Activated CD4-positive, alpha-beta T cell treated with anti-CD3 and anti-CD28 coated beads, Interleukin-10, Interleukin-2, amounts not matched to agents 100 ng/mL and 50 ng/mL, durations not matched to agents 16 hours and 8 hours (primary cell): ENCODE measurements at places on chromosomes 16 and 17.
A peak's percentile ranks its signal among the peaks of the same experiment; 100 is the strongest.

DNA sequence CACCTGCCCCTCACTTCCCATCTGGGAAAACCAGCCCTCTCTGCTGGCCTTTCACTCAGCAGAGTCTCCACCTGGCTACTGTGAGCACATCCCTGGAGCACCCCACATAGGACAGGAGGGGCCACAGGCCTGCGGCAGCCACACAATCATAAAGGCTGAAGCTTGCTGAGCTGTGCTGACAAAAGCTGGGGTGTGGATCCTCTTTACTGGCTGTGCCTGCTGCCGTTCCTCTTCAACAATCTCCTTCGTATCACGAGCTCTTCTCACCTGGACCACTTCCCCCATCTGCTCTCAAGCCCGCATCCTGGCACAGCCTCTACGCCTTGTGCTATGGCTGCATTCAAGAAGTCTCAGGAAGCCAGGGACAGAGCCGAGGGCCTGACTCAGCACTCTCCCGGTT lies 86.1 kb downstream of the ZNF778 start:
- DNase-seq, result no peak

DNA sequence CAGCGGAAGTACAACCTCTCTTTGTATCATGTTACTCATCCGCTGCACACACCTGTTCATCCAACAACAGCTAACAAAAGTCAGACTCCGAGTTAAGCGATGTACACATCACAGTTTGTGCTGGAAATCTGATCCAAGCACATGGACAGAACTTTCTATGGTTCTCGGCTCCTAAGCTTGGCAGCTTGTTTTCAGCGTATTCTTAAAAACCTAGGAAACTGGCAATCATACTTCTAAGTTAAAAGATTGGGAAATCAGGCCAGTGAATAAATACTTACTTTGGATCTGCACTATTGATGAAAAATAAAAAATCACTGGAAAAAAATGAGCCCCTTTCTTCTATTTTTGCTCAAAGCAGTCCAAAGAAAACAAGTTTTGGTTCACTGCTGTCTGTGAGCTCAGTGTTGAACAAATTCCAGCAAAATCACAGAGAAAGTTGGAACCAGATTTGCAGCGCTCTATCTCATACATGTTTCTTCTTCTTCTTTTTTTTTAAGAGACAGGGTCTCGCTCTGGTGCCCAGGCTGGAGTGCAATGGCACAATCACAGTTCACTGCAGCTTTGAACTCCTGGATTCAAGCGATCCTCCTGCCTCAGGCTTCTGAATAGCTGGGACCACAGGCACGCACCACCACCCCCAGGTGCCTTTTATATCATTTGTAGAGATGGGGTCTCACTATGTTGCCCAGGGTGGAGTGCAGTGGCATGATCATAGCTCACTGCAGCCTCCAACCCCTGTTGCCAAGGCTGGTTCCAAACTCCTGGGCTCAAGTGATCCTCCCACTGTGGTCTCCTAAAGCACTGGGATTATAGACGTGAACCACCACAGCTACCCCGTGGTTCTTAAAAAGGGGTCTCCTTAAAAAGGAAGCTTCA lies 71.6 kb upstream of the CREBBP start:
- DNase-seq, result no peak

DNA sequence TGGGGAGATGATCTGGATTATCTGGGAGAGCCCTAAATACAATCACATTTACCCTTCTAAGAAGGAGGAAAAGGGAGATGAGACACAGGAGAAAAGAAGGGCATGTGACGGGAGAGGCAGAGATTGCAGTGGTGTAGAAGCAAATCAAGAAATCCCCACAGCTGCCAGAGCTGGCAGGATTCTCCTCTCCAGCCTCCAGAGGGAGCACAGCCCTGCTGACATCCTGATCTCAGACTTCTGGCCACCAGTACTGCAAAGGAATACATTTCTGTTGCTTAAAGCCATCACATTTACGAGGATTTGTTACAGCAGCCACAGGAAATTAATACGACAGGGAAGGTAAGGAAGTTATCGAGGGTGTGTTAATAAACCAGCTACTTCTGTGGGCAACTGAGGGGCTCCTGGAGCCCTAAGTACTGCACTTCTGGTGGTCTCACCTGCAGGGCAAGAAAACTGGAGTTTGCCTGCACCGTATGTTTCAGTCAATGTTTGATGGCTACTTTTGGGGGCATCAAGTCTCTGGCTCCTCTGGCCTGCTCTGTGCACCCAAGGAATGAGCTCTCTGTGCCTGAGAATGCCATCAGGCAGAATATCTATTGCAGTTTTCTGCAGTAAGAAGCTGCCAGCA lies 22.9 kb upstream of the CDH13 start:
- no peak for DNase-seq

- DNase-seq, result no peak
Measured at GRCh38 chr17:74645010-74645409, 21.5 kb upstream of the CD300E start.

DNA sequence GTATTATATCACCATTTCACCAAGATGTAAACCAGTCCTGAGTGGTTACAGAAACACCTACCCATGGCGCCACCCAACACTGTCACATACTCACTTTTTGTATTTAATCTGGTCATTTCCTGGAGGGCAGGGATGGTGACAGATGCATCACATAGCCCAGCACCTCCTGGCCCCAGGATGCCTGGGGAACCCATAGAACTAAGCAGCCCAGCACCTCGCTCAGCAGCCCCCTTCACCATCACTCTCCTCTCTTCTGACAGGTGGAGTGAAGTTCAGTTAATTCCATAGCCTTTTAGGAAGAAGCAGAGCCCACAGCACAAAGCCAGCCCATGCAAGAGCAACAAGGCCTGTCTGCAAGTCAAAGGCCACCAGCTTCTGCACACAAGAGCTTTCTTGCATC lies 27.5 kb downstream of the MYLK3 start:
- DNase-seq, result no peak

- DNase-seq, result no peak
Measured at GRCh38 chr17:1183171-1183873, 3.5 kb upstream of the ABR start.

GRCh38 chr16:65644821-65645220 lies 523.0 kb upstream of the CDH11 start:
- DNase-seq, result no peak

DNA sequence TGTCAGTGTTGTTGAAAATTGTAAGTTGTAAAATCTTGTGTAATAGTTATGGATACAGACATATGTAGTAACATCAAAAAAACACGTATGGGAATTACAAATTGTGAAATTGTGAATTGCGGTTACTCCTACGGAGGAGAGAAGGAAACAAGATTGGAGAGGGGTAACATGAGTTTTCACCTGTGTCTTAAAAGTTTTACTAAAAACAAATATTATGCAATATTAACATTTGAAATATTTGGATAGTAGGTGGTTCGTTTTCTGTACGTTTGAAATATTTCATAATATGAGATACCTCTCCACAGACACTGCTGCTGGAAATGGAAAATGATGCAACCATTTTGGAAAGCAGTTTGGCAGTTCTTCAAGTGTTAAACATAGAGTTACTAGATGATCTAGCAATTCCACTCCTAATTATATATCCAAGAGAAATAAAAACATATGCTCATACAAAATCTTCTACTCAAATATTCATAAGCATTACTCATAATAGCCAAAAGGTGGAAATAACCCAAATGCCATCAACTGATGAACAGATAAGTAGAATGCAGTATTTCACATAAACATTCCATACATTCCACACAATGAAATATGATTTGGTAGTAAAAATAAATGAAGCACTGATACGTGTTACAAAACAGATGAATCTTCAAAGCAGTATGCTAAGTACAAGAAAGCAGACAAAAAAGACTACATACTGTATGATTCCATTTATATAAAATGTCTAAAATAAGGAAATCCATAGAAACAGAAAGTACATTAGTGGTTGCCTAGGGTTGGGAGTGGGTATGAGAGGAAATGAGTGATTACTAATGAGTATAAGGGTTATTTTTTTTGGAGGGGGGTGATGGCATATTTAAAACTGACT lies 40.7 kb upstream of the ABCA10 start:
- DNase-seq, result no peak

DNA sequence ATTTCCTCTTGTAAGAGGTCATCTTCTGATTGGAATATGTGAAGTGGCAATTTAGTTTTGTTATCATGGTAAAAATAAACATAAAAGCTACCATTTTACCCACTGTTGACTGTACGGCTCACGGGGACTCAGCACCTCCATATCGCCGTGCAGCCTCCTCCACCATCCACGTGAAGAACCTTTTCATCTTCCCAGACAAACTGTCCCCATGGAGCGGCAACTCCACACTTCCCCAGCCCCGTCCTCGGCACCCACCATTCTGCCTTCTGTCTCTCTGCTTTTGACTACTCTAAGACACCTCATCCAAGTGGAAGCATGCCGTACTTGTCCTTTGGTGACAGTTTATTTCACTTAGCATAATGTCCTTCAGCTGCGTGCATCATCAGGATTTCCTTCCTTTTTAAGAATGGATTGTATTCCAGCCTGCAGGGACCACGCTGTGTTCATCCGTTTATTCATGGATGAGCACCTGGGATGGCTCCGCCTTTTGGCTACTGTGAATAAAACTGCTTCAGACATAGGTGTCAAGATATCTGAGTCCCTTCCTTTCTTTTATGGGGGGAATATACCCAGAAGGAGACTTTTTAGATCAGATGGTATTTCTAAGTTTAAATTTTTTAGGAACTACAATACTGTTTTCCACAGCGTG lies 14.3 kb downstream of the FBXO31 start:
- no peak for DNase-seq

DNA sequence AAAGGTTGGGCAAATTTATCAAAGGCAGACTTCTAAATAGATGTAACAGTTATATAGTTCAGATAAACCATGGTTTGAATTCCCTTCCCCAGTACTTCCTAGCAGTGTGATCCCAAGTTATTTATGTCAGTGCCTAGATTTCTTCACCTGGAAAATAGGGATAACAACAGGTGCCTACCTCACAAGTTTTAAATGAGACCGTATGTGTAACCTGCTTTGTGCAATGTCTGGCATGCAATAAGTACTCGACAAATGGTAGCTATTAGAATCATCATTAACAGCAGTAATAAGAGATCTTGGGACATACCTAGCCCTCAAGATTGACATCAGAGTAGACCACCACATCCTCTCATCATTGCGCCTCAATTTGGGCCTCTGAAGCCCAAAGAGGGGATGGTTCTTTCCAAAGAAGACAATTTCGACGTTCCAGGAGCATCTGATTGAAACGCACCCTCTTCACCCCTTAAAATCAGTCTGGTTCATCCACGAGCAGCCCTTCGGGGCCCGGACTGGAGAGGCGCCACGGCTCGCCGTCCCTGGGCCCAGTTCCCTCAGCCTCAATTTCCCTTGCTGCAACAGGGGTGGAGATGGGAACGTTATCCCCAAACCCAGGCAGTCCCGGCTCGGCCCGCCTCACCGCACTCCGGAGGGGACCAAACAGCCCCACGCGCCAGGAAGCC lies 541 bp downstream of the ACACA start:
- DNase-seq, result no peak

DNA sequence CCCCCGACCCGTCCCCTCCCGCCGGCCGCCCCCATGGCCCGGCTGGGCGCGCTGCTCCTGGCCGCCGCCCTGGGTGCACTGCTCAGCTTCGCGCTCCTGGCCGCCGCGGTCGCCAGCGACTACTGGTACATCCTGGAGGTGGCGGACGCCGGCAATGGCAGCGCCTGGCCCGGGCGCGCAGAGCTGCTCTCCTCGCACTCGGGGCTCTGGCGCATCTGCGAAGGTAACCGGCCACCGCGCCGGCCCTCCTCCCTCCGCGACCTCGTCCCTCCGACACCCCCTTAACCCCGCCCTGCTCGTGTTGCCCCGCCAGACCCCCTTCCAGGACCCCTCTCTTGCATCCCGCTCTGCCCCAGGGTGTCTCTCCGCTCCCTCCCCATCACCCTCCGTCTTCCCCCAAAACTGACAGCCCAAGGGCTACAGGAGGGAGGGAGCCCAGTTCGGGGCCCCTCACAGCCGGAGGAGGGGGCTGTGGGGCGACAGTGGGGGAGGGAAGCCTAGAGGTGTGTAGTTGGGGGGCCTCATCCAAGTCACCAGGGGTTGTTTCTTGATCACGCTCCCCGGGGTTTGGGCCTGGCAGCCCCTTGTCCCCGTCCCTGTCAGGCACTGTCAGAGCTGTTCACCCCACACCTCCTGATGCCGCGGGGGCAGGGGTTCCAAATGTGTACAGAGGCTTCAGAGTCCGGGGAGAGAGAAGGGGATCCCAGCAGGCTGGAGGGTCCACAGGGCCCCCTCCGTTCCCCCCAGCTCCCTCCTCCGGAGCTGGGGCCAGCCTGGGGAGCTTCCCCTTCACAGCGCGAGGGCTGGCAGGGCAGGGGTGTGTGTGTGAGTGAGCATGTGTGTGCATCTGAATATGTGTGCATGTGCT lies 794 bp downstream of the TMEM235 start:
- no peak for DNase-seq

GRCh38 chr16:48158296-48158695 lies 2.5 kb upstream of the ABCC12 start:
- DNase-seq, result peak; percentile 88

GRCh38 chr16:5428932-5429331 lies 331.3 kb upstream of the EEF2KMT start:
- DNase-seq, result no peak

DNA sequence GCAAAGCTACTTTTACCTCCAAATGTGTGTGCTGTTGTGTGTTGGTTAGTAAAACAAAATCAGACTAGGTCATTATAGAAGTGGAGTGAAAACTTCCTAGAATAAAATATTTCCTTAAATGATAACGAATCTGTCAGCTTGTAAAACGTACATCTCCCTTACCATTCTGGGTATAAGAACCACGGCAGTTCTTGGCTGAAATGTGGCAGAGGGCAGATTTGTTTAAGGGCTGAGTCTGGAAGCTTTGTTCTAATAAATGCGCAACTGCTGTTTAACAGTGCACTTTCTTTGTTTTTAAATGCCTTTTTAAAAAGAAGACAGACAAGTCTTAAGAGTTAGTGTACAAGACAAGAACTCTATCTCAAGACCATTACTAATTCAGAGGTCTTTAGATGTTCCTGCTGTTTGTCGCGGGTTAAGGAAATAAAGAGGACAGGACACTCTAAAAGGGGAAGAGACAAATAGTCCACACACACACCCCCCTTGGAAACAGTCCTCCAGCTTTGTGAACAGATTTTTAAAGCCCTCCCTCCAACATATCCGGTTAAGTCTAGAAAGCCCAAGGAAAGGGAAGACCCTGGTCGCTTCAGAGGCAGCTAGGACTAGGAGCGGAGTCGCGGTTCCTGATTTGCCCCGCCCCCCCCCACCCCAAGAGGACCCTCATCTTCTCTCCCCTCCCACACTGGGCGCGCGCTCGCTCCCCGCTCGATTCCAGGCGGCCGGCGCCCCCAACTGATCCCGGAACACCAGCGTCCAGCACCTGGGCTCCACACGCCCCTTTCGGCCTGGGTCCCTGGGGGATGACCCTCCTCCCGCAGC lies 658 bp downstream of the SYNRG start:
- peak; percentile 23 for DNase-seq

GRCh38 chr17:66549731-66550207 lies 247.4 kb downstream of the PRKCA start:
- no peak for DNase-seq

- peak; percentile 68 for DNase-seq
Measured at GRCh38 chr16:66894948-66895688, 14.8 kb downstream of the PDP2 start.
